ENCODE measurements at places on chromosomes 7 and 10.

DNA sequence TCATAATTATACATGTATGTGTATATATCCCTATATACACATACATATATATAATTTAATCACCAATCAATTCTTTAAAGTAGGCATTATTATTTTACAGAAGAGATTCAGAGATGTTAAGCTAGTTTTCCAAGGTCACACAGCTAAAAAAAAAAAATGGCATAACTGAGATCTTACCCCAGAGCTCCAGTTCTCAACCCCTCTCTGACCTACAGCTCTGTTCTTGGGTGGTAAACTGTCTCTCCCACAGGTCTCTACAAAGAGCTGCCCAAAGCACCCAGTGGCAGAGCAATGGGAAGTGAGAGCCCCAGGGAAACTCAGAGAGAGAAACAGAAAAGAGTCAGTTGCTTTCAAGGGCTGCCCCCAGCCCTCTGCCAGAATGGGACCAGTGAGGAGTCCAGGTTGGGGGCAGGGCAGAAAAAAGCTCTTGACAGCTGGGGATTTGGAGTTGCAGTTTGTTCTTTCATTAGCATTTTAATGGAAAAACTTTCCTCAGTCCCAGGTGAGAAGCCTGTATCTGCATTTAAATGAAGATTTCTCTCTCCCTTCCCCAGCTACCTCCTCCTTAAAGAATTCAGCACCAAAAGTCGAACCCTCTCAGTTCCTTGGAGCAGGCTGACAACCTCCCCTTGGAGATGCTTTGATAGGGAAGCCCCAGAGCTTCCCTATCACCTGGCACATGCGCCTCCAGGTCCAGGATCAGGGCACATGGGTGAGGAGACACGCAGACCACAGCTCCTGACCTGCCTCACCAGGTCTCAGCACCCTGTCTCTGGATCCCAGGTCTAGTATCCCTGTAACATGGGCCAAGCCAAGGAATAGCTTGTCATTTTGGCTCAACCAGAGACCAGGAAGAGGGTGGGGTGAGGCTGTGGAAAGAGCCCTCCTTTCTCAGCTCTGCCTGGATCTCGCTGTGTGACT lies 388.1 kb downstream of the PLXNA4 start:
- DNase-seq: no peak

DNA sequence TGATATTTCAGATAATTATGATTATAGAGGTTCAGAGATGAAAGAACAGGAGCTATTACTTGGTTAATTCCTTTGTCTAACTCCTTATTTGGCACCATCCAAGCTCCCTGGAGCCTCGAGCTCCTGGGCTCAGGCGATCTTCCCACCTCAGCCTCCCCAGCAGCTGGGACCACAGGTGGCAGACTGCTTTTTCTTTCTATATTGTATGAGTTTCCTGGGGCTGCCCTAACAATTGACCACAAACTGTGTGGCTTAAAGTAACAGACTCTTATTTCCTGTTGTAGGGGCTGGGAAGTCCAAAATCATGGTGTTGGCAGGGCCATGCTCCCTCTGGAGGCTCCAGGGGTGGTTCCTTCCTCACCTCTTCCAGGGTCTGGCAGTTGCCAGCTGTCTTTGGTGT lies 163.3 kb upstream of the ADCY1 start:
- DNase-seq: no peak

DNA sequence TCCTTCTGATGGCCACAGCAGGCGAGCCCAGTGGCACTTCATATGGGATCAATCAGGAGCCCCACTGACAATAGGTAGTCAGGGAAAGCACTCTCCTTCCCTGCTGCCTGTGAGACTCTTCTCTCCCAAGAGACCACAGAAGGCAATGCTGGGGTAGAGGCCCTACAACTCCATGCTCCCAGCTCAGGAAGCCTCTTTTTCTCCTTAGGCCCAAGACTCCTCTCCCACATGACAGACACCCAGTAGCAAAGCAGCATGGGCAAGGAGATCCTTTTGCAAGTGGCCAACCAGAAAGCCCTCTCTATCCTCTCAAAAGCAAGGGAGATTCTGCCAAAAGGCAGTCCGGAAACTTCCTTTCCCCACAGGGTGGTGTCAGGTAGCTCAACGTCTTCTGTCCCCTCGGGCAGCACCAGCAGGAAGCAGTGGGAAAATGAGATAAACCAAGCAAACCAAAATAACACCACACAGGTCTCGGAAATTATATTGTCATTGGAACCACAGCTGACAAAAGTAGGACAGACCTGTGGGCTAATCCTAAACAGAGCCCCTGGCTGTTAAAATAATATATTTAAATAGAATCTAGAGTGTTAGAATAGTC lies 172.7 kb upstream of the GDF10 start:
- DNase-seq: no peak

DNA sequence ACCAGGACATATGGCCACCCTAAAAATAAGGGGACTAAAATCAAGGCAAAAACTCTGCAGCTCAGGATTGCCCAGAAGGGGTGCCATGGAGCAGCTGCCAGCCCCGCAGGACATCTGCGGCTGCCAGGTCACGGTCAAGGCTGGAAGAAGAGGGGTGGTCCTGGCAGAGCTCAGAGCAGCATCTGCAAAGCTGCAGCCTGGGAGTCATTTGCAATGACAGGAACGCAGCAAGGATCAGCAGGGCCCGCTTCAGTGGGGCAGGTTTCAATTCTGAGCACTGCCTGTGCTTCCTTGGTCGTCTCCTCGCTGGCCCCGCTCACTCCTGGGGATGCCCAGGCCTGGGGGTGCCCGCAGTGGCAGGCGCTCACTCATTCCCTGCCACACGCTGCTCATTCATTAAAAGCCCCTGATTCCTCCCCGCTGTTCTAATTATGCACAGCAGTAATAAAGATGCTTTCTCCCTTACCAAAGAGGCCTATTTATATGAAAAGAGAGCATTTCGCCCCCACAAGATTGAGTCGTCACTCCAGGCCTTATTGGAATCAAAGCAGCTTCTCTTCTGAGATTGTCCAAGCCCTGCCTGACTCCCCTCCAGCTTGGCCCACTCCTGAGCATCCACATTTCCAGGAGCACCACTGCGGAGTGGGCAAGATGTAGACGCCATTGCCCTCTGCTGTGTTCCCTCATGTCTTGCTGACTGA lies 4.6 kb downstream of the HSPA12A start:
- DNase-seq: no peak

- no peak for DNase-seq
These were observed 337.8 kb downstream of the ADARB2 start for GRCh38 chr10:1399431-1400100.

DNA sequence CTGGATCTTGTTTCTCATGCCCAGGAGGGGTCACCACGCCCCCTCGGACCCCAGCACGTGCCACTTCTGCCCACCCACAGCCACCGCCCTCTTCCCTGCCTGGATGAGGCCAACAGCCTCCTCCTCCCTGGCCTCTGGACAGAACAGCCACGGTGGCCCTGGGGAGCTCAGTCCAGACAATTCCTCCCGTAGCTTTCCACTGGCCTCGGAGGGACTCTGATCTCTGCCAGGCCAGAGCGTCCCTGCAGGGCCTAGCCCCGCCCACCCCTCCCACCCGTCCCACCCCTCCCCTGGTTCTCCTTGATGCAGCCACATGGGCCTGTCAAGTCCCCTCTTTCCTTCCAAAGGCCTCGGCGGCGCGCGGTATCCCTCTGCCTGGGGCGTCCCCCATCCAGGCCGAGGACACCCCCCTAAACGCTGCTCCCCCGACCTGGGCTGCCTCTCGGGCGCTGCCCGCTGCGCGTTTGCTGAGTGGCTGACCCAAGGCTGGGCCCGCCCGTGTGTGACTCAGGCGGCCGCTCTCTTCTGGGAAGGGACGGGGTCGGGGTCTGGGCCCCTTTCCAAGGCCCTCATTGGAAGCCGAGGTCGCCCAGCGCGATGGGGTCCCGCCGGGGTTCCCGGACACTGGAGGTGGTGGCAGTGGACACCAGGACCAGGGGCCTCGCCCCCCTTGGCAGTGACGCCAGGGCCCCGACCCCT lies 557 bp downstream of the TMEM120A start:
- DNase-seq: no peak

- DNase-seq: no peak
These were observed 483.5 kb upstream of the POT1 start for GRCh38 chr7:125412890-125413665.

DNA sequence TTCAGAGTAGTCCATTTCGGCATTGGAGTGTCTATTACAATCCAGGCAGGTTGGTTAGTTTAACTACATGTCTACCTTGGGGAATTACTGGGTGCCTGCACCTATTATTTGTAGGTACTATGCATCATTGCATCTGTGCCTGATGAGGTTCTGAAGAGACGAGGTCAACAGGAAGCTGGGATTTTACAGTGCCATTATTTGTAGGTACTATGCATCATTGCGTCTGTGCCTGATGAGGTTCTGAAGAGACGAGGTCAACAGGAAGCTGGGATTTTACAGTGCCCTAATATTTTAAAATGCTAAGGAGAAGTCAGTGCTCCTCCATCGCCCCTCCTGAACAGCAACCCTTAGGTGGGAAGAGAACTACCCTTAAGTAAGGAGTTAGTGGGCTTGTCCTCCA lies 41.7 kb downstream of the NPY start:
- DNase-seq: no peak

DNA sequence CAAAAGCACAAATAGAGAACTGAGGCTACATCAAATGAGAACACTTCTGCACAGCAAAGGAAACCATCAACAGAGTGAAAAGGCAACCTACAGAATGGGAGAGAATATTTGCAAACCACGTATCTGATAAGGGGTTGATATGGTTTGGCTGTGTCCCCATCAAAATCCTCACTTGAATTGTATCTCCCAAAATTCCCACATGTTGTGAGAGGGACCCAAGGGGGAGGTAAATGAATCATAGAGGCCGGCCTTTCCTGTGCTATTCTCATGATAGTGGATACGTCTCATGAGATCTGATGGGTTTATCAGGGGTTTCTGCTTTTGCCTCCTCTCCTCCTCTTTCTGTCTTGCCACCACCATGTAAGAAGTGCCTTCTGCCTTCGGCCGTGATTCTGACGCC lies 120.6 kb upstream of the FRMD4A start:
- DNase-seq: no peak

DNA sequence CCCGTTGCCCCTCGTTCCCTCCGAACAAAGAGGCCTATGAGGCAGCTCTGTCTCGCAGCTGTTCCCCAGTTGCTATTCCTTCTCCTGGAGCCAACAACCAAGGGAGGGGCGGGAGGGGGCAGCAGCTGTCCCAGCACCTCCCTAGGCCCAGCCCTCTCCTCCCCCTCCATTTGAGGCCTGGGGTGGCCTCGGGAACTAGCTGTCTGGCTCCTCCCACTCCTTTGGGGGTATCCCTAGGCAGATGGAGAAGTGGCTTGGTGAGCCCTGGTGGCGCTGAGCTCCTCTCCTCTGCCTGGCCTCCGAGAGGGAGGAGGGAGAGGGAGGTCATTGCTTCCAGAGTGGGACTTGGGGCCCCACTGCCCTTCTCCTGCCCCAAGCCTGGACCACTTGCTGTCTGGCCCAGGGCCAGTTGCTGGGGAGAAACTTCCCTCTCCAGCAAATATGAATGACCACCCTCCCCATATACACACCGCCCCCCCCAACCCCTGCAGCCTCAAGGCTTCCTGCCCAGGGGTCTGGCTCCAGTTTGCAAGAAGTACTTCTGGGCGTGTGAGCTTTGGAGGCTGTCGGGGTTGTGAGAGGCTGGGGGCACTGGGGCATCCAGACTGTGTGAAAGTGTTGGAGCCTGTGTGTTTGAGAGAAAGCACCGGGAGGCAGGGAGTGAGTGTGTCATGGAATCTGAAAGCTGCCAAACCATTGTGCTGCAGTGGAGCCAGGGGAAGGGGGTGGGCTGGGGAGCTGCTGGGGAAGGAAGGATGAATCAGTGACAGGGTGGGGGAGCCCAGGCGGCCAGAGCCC lies 3.1 kb downstream of the FLNC start:
- no peak for DNase-seq

Measured in left renal pelvis (tissue), 4 donors.